Cortex of kidney (tissue), 1 donor: ENCODE measurements at places on chromosomes 6 and 20.

- no peak for DNase-seq
Observed at GRCh38 chr20:14649662-14650061, 312.2 kb upstream of the FLRT3 start.

DNA sequence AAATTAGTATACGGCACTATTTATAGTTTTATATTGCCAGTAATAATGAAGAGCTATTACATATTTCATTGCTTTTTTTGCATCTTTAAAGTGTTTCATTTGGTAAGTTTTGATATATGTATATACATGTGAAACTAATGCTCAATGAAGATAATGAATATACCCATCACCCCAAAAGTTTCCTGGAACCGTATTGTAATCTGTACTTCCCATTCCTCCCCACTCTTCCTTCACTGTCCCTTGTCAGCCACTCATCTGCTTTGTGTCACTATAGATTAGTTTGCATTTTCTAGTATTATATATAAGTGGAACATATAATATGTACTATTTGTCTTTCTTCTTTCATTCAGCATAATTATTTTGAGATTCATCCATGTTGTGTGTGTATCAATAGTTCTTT is 10.3 kb upstream of the TBC1D32 start:
- no peak for DNase-seq

DNA sequence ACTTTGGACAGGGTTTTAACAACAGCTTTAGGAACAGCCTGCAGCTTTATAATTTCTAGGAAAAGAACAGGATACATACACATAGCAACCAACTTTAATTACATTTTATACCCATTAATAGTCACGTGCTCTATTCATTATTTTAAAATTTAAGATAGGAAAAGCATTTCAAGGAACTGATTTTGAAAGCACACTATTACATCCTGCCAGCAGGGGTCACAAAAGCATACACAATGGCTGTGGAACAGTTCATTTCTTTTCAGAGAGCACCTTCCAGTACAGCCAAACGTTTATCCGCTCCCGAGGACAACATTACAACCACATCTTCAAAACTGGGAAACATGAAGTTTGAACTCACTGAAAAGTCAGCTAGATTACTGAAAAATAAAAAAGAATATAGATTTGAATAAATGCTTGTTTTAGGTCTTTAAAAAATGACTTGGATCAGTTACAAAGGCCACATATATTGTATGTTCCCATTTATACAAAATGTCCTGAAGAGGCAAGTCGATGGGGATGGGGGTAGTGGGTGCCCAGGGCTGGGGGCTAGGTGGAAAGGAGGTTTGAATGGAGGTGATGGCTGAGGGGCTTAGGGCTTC is 104.6 kb upstream of the EXOC2 start:
- no peak for DNase-seq

DNA sequence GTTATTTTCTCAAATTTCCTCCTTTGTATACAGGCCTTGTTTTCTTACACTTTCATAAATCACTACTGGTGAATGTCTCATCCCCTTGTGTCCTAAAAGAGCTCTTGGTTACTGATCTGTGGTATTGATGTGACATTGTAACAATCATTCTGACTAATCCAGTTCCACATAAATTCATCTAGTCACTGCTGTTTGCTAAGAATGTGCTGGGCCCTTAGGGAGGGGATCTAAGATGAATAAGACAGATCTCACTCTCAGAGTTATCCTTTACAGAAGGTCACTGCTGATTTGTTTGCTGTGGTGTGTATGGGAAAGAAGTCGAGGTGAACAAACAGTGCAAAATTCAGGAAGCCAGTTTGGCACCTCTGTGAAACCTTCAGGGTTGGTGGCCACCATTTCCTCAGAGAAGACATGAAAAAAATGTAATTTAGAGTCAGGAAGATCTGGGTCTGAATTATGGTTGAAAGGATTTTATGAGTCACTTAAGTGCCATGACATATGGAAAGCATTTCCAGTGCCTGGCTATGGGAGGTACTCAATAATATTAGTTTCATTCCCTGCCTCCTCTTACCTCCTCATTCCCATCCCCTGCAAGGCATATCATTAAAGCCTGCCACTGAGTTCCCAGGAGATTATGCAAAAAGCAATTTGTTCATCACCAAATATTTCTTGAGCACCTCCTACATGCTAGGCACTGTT is 121.8 kb downstream of the COL9A1 start:
- no peak for DNase-seq

GRCh38 chr20:36344517-36345132 is 38.5 kb downstream of the DLGAP4 start:
- no peak for DNase-seq
